Upper lobe of right lung (tissue), 1 donor: ENCODE measurements at places on chromosomes 6 and 20. TPM values are rescaled to one million over a fixed set of nuclear protein-coding genes. Genes with fewer than 3 reads are reported as not detected.

- H3K27ac ChIP-seq, result no peak overlapping the region
- H3K4me3 ChIP-seq, result no peak overlapping the region
- H3K36me3 ChIP-seq, result no peaks in the 10 kb centered on the region
- H3K4me1 ChIP-seq, result peaks cover 5% of the 10 kb centered on the region
Measured at GRCh38 chr20:19828232-19828631, 70.2 kb downstream of the RIN2 start.

ADGRF1 gene
- total RNA-seq, result 12.9 TPM

POLR3F gene
- 7.2 TPM for total RNA-seq

THBS2 gene
- total RNA-seq, result 23.7 TPM

- no peak overlapping the region for H3K27ac ChIP-seq
- no peaks in the 10 kb centered on the region for H3K36me3 ChIP-seq
- DNase-seq, result no peak
Measured at GRCh38 chr20:14643556-14643955, 306.1 kb upstream of the FLRT3 start.

GRCh38 chr6:138377844-138378243, at the start of gene SMIM28:
Gene SMIM28, plus strand, starts transcription at chr6:138377905. Its CDS starts 168 bp downstream, at chr6:138378073.
- H3K4me3 ChIP-seq, result no peak within 1 kb of the TSS
- no peaks in the 10 kb centered on the region for H3K4me1 ChIP-seq
- H3K36me3 ChIP-seq, result no peaks in the 10 kb centered on the region
- no peak for DNase-seq

- no peak overlapping the region for H3K4me3 ChIP-seq
- no peaks in the 10 kb centered on the region for H3K36me3 ChIP-seq
- no peak for DNase-seq
- H3K4me1 ChIP-seq, result no peaks in the 10 kb centered on the region
Measured at GRCh38 chr6:126976253-126976797, 142.1 kb upstream of the RSPO3 start.

- no peak for DNase-seq
- no peak overlapping the region for H3K4me3 ChIP-seq
- H3K27me3 ChIP-seq, result no peaks in the 10 kb centered on the region
- no peaks in the 10 kb centered on the region for H3K4me1 ChIP-seq
Measured at GRCh38 chr6:83114164-83114563, 46.7 kb downstream of the DOP1A start.

GRCh38 chr20:13464702-13465101, 174.0 kb downstream of the TASP1 start:
- H3K27ac ChIP-seq, result no peak overlapping the region
- no peak overlapping the region for H3K4me3 ChIP-seq
- H3K4me1 ChIP-seq, result no peaks in the 10 kb centered on the region

C20orf202 gene
- total RNA-seq, result 0.64 TPM

DNA sequence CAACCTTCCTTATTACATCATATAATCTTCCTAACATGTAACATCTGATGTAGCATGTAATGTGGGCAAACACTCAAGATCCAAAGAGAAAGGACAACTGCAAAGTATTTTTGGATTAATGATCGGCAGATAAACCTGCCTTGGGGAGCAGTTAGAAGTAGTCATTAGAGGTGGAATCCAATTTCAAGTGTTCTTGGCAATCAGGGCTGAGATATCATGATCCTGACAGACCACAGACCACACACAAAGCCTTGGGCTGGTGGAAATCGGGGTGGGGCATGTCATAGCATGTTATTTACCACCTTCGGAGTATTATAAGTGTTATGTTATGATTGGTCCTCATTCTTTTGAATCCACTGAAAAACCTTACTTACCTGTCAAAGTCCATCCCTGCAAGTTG, 16.3 kb downstream of the NCOA5 start:
- no peaks in the 10 kb centered on the region for H3K4me1 ChIP-seq
- H3K36me3 ChIP-seq, result peaks cover 72% of the 10 kb centered on the region
- H3K27me3 ChIP-seq, result no peaks in the 10 kb centered on the region
- no peak overlapping the region for H3K27ac ChIP-seq
- DNase-seq, result no peak

- DNase-seq, result no peak
- H3K27ac ChIP-seq, result no peak overlapping the region
- H3K4me3 ChIP-seq, result no peak overlapping the region
- no peaks in the 10 kb centered on the region for H3K36me3 ChIP-seq
- H3K27me3 ChIP-seq, result peaks cover 7% of the 10 kb centered on the region
Measured at GRCh38 chr20:24503352-24503931, 34.0 kb downstream of the SYNDIG1 start.

GRCh38 chr6:7664003-7664402, 61.9 kb upstream of the BMP6 start:
- H3K27ac ChIP-seq, result no peak overlapping the region
- no peaks in the 10 kb centered on the region for H3K4me1 ChIP-seq
- no peak overlapping the region for H3K4me3 ChIP-seq
- no peak for DNase-seq
- H3K36me3 ChIP-seq, result no peaks in the 10 kb centered on the region

GRCh38 chr20:46088409-46089166, 1.2 kb downstream of the NCOA5 start:
- DNase-seq, result no peak

DNA sequence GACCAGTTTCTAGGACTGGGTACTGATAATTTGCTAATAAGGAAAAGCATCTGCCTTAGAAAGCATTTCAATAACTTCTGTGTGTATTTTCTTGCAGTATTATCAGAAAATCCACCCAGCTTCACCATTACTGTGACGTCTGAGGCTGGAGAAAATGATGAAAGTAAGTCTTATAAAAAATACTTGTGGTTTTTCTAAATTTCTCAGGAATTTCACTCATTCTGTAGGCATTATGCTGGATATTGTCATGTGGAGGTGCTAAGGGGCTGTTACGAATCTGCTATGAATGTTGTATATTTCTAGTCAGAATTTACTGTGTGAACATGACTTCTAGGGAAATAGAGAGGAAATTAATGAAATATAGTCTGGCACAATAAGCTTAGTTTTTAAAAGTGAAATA, 8.9 kb downstream of the RWDD1 start:
- no peak for DNase-seq
- peaks cover 52% of the 10 kb centered on the region for H3K36me3 ChIP-seq

PPP1R16B gene
- 22.1 TPM for total RNA-seq

DNA sequence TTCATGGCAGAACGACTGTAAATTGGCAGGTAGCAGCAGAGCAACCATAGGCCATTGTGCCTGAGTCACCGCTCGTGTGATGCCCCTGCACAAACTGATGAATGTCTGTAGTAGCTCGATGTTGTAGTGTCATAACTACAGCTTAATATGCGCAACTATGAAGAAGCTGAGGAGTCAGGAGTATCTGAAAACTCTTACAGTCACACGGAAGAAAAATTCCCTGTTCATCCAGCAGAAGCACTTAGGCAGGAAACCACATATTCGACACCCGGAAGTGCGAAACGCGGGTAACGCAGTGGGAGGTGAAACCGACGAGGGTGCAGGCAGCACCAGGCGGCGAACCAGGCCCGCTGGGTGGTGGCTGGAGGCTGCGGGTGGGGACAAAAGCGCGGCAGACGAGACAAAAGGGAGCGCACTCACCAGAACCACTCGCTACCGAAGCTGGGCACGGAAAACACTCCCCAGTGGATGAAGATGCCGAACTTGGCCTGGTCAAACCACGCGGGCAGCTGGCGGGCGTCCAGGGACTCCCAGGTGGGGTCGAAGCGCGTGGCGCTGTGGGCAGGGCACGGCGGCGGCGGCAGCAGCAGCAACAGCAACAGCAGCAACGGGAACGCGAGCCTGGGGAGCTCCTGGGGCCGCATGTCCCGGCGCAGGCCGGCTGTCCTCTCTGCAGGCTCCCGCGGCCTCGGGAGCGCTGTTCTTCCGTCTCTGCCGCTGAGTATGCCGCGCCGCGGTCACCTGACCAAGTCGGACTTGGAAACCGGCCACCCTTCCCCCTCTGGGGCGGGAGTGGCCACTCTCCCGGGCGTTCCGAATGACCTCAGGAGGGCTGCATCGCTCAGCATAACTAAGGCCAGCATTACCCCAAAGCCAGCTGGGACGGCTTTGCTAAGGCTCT, at the start of gene FUCA2:
Gene FUCA2 (minus strand): TSS at position 730 of the 901 bp plus-strand sequence. CDS start 86 bp downstream, at position 644.
- H3K36me3 ChIP-seq, result peaks cover 9% of the 10 kb centered on the region
- peak; percentile 95 for DNase-seq
- H3K27me3 ChIP-seq, result no peaks in the 10 kb centered on the region
- peak within 1 kb of the TSS; percentile 89 for H3K27ac ChIP-seq
- peak within 1 kb of the TSS; percentile 70 for H3K4me3 ChIP-seq

SLC32A1 gene
- not detected for total RNA-seq

DST gene
- total RNA-seq, result 450 TPM

- no peak for DNase-seq
- H3K27ac ChIP-seq, result no peak overlapping the region
- H3K27me3 ChIP-seq, result no peaks in the 10 kb centered on the region
- H3K36me3 ChIP-seq, result no peaks in the 10 kb centered on the region
- H3K4me3 ChIP-seq, result no peak overlapping the region
Measured at GRCh38 chr20:14232650-14233049, 104.8 kb downstream of the FLRT3 start.

SLC13A3 gene
- 1.6 TPM for total RNA-seq

- no peaks in the 10 kb centered on the region for H3K27me3 ChIP-seq
- H3K4me1 ChIP-seq, result peaks cover 21% of the 10 kb centered on the region
- H3K36me3 ChIP-seq, result no peaks in the 10 kb centered on the region
Measured at GRCh38 chr6:116667623-116668022, 943 bp downstream of the ZUP1 start.

- H3K27ac ChIP-seq, result no peak overlapping the region
- no peaks in the 10 kb centered on the region for H3K27me3 ChIP-seq
- no peak overlapping the region for H3K4me3 ChIP-seq
Measured at GRCh38 chr6:129189266-129189665, 306.3 kb downstream of the LAMA2 start.

GRCh38 chr20:4437131-4437530, 284.6 kb upstream of the PRND start:
- no peak overlapping the region for H3K4me3 ChIP-seq
- H3K36me3 ChIP-seq, result no peaks in the 10 kb centered on the region
- DNase-seq, result no peak
- H3K4me1 ChIP-seq, result no peaks in the 10 kb centered on the region
- peaks cover 4% of the 10 kb centered on the region for H3K27me3 ChIP-seq
- H3K27ac ChIP-seq, result no peak overlapping the region

NKAIN2 gene
- not detected for total RNA-seq

DNA sequence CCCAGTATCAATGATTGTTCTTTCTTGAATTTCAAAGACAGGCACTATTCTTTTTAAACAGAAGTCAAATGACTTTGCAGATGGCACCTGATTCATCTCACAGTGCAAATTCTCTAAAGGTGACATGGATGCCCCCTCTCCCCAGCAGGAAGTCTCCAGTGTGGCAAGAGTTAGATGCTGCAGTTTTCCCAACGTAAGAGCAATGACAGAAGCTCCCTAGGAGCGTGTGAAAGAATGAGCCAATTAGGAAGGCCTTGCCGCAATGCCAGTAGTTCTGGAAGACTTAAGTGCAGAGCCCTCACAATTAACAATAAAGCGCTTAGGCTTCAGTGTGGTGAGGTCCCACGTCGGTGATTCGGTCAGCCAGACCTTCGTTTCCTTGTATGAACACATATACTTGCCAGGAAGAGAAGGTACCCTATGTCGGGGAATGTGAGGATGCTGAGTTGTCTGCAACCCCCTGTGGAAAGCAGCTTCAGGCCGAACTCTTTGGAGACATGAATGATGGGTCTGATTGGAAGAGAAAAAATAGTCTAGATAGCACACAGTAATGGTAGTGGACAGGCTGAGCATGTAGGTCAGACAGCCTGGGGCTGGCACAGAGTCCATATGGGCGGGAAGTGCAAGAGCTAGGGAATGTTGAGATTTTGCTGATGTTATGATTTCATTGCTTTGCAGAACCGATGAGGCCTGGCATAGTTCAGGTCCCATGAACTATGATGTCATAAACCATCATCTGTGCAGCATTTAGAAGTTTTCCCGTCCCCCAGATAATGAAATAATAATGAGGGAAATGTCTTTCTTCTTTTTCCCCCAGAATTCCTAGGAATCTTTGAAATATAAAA, 132.6 kb downstream of the PHACTR1 start:
- no peaks in the 10 kb centered on the region for H3K4me1 ChIP-seq
- no peak overlapping the region for H3K4me3 ChIP-seq
- H3K27ac ChIP-seq, result no peak overlapping the region

HLA-DPA1 gene
- total RNA-seq, result 491 TPM

DNA sequence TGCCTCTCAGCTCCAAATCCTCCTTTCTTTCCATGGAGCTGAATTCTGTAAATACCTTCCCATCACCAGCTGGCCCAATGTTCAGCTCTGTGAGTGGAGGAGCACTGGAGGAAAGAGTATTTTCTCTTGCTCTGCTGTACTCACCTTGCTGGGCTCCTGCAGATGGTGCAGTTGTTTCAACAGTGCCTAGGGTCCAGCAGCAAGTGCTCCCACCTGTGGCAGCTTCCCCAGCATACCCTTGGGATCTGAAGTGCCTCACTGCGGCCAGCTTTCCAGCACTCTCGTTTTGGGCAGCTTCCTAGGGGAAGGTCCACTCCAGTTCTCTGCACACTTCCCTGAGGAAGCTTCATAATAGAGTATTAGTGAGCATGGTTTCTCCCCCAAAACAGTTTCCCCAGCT, 170.9 kb downstream of the ARHGAP18 start:
- H3K4me3 ChIP-seq, result no peak overlapping the region
- H3K36me3 ChIP-seq, result no peaks in the 10 kb centered on the region
- H3K27me3 ChIP-seq, result no peaks in the 10 kb centered on the region
- no peaks in the 10 kb centered on the region for H3K4me1 ChIP-seq
- H3K27ac ChIP-seq, result no peak overlapping the region

DNA sequence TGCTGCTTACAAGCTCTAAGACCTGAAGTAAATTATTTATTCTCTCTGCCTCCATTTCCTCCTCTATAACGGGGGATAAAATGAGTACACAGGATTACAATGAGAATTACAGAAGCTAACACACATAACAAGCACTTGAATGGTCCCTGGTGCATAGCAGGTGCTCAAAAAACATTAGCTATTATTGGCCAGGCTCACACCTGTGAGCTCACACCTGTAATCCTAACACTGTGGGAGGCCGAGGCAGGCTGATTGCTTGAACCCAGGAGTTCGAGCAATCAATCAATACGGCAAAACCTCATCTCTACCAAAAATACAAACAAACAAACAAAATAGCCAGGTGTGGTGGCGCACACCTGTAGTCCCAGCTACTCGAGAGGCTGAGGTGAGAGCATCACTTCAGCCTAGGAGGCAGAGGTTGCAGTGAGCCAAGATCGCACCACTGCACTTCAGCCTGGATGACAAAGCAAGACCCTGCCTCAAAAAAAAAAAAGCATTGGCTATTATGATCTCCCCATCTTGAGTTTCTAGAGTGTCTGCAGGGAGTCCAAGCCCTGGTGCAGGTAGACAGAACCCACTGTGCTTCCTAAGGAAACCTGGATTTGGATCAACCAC, 68.1 kb downstream of the PREX1 start:
- H3K36me3 ChIP-seq, result no peaks in the 10 kb centered on the region
- no peak for DNase-seq
- H3K27me3 ChIP-seq, result no peaks in the 10 kb centered on the region
- no peak overlapping the region for H3K4me3 ChIP-seq
- H3K4me1 ChIP-seq, result peaks cover 38% of the 10 kb centered on the region
- peak overlapping the region; percentile 77 for H3K27ac ChIP-seq

C6orf132 gene
- 11.5 TPM for total RNA-seq
